ENCODE measurements at places on chromosomes 5 and 9. TPM values are rescaled to one million over a fixed set of nuclear protein-coding genes. Genes with fewer than 3 reads are reported as not detected.

The ROPN1L gene
- total RNA-seq = 4.2 TPM

The PCDHGA8 gene
- total RNA-seq = 2.3 TPM

The ASS1 gene
- 1.3 TPM for total RNA-seq

The EDIL3 gene
- 29.7 TPM for total RNA-seq
